ENCODE measurements at places on chromosomes 4 and X.
A peak's percentile ranks its signal among the peaks of the same experiment; 100 is the strongest.

- DNase-seq = no peak
These were observed 277.5 kb upstream of the AGTR2 start for GRCh38 chrX:115892787-115893671.

- DNase-seq = no peak
These were observed 60.9 kb downstream of the C4orf46 start for GRCh38 chr4:158610790-158611189.

DNA sequence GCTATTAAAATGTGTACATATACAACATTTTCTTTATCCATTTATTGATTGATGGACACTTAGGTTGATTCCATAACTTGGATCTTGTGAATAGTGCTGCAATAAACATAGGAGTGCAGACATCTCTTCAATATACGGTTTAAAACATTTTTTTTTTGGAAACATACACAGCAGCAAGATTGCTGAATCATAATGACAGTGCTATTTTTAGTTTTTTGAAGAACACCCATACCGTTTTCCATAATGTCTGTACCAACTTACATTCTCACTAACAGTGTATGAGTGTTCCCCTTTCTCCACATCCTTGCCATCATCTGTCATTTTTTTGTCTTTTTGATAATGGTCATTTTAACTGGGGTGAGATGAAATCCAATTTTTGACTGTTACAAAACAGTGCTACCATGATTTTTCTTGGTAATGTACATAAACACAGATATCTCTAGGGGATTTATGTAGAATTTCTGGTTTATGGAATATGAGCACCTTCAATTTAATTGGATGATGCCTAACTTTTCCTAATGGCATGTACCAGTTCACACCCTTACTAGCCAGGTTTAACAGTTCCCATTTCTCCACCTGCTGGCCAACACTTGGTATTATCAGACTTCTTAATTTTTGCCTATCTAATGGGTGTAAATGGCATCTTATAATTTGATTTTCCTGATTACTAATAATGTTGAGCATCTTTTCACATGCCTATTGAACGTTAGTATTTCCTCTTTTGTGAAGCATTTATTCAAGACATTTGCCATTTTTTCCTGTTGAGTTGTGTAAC, 21.0 kb upstream of the TMSB15B start:
- DNase-seq = peak; percentile 15

- DNase-seq = no peak
These were observed 33.7 kb downstream of the FRMD7 start for GRCh38 chrX:132094164-132094563.

GRCh38 chrX:80765220-80765625, 44.5 kb downstream of the BRWD3 start:
- DNase-seq = no peak

- no peak for DNase-seq
These were observed 136.4 kb downstream of the TRIML1 start for GRCh38 chr4:188275686-188276085.

DNA sequence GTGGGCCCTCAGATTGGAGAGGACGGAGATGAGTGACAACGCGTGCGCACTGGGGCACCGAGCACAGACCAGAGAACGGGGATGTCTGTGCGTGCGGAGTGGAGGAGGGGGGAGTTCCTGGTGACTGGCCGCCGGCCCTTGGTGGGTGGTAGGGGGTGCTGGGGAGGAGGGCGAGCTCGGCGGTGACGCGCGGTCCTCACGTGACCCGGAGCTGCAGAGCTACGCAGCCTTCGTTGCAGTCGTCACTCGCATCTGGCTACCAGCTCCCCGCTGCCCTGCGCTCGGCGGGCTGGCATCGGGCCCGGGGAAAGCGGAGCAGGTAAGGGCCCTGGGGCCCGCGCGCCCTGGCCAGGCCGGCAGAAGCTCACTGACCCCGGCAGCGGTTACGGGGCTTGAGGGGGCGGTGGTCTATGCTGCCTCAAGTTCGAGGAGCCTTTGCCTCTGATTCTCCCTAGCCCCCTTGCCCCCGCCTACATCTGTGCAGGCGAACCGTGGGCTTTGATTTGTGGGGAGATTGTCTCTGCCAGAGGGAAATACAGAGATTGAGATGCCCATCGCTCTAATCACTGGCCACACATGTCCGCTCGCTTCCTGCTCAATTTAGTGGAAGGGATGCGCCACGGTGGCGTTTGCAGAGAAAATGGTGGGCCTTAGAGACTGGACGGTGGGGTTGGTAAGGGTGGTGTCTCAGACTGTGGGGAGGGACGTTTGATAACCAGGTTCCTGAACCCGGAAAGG, at the start of gene ARMCX4:
TSS of gene ARMCX4 (plus strand) at position 245 of the 738 bp plus-strand sequence. CDS start 3,134 bp downstream, outside the sequence.
- DNase-seq = peak; percentile 83

DNA sequence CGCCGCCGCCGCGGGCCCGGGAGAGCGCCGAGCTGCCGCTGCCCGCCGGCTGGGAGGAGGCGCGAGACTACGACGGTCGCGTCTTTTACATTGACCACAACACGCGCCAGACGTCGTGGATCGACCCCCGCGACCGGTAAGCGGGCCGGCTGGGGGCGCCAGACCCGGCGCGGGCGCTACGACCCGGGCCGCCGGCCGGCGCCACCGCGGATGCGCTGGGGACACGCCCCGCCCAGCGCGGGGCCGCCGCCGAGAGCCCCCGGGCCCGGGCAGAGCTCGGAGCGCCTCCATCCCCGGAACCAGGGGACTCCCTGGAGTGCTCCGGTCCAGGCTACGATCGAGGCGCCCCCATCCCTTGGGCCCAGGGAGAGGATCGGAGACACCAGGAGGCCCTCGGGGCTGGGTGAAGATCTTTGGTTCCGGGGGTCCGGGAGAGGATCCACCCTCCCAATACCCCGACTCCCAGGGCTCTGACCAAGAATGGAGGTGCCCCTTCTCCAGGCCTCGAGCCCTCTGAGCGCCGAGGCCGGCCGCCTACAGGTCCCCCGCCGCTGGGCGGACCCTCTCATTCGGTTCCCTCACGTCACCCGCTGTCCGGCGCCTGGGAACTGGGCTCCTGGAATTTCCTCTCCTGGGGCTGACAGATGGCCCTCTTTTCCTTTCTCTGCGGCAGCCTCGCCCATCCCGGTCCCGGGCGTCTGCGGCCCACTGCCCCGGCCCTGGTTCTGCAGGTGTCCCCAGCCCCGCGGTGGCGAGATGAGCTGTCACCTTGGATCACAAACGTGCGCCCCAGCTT, 48.8 kb downstream of the CLDN34 start:
- DNase-seq = peak; percentile 42

Measured in tongue (tissue), 3 donors.